ENCODE measurements at places on chromosomes 2 and 18. TPM values are rescaled to one million over a fixed set of nuclear protein-coding genes. Genes with fewer than 3 reads are reported as not detected.

GRCh38 chr18:461762-462161 is 38.7 kb downstream of the COLEC12 start:
- no peak for DNase-seq

The INHBB gene
- total RNA-seq, result 0.50 TPM

The QPCT gene
- total RNA-seq, result 35.4 TPM

GRCh38 chr2:164824872-164825271 is 16.8 kb downstream of the COBLL1 start:
- DNase-seq, result no peak

DNA sequence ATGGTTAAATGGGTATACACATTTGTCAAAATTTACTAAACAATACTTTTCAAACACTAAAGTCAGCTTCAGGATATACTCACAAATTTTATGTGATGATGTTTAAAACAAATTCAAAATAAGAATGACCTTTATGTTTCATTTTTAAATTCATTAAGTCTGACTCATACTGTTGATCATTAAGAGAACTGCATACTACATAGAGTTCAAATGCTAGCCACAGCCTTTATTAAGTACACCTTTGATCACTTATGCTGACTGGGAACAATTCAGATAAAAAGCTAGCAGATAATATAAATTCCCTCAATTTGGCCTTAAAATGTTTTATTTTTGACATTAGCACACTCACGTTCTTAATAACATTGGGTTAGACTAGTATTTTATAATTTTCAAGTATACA is 14.1 kb downstream of the LMAN1 start:
- no peak for DNase-seq

The COA5 gene
- 24.9 TPM for total RNA-seq

GRCh38 chr2:150341982-150342680 is 145.3 kb downstream of the RND3 start:
- no peak for DNase-seq

DNA sequence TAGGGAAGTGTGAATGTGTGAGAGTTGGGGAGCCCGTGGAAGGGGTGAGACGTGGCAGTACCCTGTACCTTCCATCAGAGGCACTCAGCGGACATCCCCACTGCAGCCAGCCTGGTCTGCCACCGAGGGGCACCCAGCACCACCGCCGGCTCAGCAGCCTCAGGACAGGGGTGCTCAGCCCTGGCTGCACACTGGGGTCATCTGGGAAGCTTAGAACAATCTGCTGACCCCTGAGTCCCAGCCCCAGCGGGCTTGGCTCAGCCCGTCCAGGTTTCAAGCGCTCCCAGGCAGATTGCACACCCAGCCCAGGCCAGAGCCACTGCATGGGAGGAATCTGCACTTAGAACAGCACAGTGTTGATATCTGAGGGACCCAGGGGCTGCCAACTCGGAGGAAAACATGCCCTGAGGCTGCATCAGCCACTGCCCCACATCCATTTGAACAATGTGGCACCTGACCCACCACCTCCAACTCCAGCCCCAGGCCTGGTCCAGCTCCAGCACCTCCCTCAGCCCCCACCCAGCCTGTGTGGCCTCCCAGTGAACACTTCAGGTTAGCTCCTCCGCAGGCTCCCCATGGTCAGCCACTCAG is 147.1 kb upstream of the OTOS start:
- DNase-seq, result no peak

- no peak for DNase-seq
Observed at GRCh38 chr2:109409321-109410038, 204.3 kb downstream of the SEPTIN10 start.

DNA sequence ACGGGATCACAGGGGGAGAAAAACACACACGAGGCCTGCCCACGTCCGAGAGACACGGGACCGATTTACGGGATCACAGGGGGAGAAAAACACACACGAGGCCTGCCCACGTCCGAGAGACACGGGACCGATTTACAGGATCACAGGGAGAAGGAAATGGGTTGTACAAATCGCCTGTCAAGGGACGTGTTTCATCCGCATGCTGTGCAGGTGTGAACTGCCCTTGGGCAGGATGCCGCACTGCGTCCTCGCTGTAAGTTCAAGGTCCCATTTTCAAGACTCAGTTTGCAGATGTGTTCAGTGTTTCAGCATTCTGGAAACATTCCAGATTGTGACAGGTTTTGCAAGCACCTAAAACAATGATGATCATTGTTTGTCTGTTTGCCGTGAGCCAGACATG is 2.3 kb upstream of the KCNG2 start:
- DNase-seq, result no peak

GRCh38 chr2:121558329-121558728 is 27.6 kb downstream of the RNU4ATAC start:
- DNase-seq, result no peak

- no peak for DNase-seq
Observed at GRCh38 chr18:49562481-49563129, 748 bp downstream of the LIPG start.

DNA sequence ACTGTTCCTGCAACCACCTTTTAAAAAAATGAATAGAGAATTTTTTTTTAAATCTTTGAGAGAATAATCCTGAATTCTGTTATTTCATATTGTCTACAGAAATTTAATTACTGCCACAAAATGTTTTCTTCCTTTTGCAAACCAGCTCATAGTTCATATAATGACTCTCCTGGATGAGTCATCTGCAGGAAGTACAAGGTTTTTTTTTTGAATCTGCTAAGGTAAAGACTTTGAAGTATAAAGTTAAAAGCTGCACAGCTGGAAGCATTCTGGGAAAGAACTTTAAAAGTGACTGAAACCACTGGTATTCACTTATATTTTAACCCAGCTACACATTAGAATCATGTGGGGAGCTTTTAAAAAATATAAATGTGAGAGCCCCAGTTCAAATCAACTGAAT is 25.4 kb downstream of the SESTD1 start:
- DNase-seq, result peak; percentile 31

The CDK15 gene
- 0.21 TPM for total RNA-seq

DNA sequence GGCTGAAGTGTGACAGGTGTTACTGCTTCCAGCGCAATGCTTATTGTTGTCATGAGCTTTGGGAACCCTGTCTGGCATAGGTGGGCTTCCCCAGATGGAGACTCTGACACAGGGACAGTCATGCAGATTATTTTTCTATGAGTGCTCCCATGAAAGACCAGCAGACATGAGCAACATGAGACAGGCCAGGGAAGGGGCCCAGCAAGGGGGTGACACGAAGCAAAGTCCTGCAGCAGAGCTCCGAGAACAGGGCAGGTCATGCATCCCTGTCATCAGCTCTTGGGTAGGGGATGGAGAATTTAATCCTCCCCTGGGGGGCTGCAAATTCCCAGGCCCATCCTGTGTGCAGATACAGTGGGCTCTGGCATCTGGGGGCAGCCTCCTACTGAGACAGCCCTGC is 77.4 kb downstream of the CTAGE1 start:
- no peak for DNase-seq

The VIT gene
- not detected for total RNA-seq

- DNase-seq, result no peak
Observed at GRCh38 chr2:62471816-62472215, 34.2 kb downstream of the TMEM17 start.

GRCh38 chr2:223735035-223735640 is 102.2 kb downstream of the AP1S3 start:
- no peak for DNase-seq

GRCh38 chr2:130825231-130825965 is 11.3 kb upstream of the ARHGEF4 start:
- no peak for DNase-seq

The PLEKHH2 gene
- total RNA-seq, result 2.3 TPM

The HOXD8 gene
- 18.1 TPM for total RNA-seq

The SLC11A1 gene
- total RNA-seq, result 0.21 TPM

- DNase-seq, result no peak
Observed at GRCh38 chr2:189261431-189261841, 81.9 kb upstream of the COL5A2 start.

The TUBB8B gene
- total RNA-seq, result not detected

- DNase-seq, result no peak
Observed at GRCh38 chr18:61402726-61403125, 69.5 kb downstream of the CDH20 start.

DNA sequence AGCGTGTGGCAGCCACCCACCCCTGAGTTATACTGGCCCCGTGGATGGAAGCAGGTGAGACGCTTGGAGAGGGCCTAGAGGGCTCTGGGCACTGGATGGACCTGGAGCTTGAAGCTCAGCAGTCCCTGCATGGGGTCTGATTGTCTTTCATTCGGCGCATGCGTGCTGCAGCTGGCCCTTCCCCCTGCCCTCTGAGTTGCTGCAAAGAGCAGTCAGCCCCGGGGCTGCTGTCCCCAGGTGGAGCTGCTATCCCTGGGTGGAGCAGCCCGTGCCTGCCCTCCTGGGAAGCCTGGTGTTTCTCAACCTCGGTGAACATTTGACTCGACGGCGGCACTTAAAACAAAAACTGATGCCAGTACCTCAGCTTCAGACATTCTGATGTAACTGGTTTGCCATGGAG is 29.6 kb downstream of the IGFBP5 start:
- DNase-seq, result no peak

DNA sequence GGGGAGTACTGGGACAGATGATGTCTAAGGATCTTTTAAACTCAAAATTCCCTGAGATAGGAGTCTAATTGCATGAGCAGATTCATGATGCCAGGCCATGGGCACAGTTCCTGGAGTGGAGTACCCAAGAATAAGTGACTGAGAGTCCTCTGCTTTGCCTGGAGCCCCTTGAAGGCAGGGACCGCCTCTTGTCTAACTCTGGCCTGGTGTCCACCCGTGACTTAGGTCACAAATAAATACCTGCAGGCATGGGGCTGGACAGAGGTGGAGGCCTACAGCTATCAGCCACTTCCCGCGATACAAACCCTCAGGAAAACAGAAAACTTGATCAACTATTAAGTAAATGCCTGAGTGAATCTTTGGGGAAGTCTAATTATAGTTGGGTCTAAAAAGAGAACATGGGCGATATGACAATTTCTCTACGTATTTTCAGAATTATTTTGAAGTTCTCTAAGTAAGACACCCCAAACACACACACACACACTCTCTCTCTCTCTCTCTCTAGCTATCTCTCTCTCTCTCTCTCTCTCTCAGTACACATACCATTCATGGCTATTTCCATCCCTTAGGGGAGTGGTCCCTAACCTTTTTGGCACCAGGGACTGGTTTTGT is 1.8 kb upstream of the WIPF1 start:
- DNase-seq, result no peak

DNA sequence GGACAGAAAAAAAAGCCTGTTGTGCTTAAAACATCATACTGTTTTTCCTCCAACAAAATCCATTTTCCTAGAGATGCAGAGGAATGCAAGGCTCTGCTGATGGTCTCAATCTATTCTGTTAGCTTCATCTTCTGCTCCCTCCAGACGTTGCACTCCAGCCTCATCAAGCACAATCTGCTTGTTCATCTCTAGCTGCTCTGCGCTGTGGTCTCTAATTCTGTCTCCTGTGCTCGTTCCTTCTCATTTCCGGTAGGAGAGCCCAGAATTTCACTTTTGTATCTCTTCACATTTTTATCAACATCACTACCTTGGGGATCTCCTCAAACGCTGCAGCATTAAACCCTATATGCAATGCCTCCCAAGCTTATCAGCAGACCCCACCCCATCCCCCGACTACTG is 708.9 kb downstream of the RNF144A start:
- no peak for DNase-seq

DNA sequence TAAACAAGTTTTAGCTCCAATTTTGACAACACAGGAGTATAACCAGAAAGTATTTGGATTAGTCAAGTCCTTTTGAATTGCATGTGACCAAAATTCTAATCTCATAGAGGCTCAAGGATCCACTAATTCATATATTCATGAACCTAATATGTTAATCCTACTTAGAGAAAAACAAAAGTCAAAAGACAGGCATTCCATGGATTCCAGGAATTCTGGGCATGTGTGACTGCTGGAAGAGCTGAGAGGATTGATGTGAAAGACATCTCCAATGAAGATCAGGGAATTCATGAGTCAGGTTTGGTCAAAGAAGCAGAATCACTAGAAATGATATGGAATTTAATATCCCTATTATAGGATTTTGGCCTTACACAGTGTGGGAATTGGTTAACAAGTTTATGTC is 1494.6 kb upstream of the DDX18 start:
- DNase-seq, result no peak

The SCN7A gene
- 0.34 TPM for total RNA-seq

GRCh38 chr2:159200498-159200897 is 86.0 kb downstream of the WDSUB1 start:
- no peak for DNase-seq

The RAB6C gene
- total RNA-seq, result 0.34 TPM

GRCh38 chr18:56487801-56488200 is 150.6 kb downstream of the TXNL1 start:
- DNase-seq, result no peak

Measured in kidney epithelial cell (primary cell).